Activated T-cell treated with anti-CD3 and anti-CD28 coated beads for 48 hours (primary cell): ENCODE measurements at places on chromosomes 2 and 18.

GRCh38 chr2:235542733-235543127 lies 48.9 kb downstream of the AGAP1 start:
- no peak for DNase-seq

- no peak for DNase-seq
Observed at GRCh38 chr2:109282865-109283264, 153.9 kb downstream of the SH3RF3 start.

DNA sequence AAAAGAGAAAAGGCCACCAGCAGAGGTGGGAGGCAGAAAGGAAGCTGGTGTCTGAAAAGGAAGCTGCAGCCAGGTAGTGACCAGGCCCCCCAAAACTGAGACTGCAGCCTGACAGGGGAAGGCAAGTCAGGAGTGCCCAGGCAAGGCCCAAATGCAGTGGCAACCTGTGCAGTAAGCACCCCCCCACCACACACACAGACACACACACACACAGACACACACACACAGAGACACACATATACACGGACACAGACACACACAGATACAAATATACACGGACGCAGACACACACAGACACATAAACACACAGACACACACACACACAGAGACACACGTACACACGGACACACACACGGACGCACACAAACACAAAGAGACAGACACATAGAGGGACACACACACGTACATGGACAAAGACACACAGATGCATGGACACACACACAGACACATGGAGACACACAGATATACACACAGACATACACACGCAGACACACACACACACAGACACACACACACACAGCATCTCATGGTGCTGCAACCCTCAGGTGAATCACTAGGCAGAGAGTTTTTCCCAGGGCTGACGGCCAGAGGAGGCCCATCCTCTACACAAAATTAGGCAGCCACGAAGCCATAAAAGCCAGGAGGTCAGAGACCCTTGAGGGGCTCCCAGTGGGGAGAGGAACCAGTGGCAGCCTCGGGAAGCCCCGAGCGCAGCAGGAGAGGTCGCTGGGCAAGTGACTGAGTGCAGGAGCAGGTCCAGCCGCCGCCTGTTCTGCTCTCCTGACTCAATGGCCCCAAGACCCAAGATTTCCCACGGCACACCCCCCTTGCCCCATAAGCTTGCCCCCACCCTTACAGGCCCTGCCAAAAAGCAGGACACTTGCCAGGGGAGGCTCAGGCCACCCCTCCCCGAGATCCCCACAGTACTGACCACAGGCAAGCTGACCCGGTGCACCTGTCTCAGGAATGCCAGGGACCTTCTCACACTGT lies 6.3 kb downstream of the SDC1 start:
- DNase-seq, result no peak

GRCh38 chr2:238285653-238286082 lies 2.7 kb downstream of the PER2 start:
- no peak for DNase-seq

- no peak for DNase-seq
Observed at GRCh38 chr2:181190711-181191110, 210.3 kb downstream of the UBE2E3 start.

DNA sequence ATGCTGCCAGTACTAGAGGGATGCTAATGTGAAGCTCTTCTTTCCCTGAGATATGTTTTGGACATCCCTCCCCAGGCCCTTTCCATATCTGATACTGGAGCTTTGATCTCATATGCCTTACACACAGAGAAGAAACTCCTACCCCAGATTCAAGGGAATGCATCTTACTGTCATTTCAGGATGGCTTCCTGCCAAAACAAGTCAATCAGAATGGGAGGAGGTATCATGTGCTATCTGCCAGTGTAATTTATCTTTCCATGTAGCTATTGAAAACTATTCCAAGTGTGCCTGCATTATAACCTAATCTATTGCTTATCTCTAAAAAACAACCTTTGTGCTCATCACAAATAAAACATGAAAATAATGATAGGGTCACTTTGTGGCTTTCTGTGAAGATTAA lies 269.9 kb upstream of the SETBP1 start:
- no peak for DNase-seq

DNA sequence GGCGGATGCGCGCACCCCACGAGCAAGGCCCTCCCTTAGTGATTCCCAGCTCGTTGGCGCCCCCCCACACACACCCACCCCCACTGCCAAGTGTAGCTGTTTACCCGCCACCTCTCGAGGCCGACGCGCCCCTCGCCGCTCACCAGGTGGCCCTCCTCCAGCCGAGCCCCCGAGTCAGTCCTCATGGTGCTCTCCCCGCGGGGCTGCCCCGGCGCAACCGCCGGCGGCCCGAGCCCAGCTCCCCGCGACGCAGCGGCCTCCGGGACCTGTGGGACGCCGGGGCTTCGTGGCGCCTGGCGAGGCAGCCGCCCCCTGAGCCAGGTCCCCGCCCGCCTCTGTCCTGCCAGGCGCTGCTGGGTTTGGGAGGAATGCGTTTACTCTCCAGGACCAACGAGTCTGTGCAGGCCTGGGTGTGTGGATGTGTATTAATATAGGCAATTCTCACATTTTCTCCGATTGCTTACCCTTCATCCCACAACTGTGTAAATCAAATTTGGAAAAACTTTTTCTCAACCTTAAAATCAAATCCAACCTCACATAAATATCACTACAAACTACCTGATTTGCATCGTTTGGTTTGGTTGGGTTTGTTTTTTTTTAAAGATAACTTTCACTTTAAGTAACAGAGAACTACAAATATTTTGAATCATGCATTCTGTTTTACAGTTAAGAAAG lies at the start of gene TMEM237:
TMEM237 (minus strand) TSS at position 288 of the 675 bp plus-strand sequence; CDS start at position 185, 103 bp downstream.
- peak; percentile 30 for DNase-seq

DNA sequence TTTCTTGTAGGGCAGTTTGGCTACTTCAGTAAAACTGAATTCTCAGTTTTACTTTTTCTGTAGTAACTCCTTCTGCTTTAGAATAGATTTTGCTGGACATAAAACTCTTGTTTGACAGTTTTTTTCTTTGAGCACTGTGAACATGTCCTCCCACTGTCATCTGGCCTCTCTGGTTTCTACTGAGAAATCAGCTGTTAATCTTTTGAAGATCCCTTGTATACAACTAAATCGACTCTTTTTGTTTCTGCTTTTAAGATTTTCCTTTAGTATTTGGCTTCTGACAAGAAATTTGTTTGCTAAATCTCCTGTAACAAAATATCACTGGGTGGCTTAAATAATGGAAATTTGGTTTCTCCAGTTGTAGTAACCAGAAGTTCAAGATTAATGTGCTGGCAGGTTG lies 570.9 kb upstream of the RAB6C start:
- no peak for DNase-seq

- no peak for DNase-seq
Observed at GRCh38 chr18:42164556-42164955, 209.5 kb downstream of the PIK3C3 start.

- DNase-seq, result no peak
Observed at GRCh38 chr2:176096243-176096985, 3.2 kb upstream of the HOXD12 start.

- DNase-seq, result no peak
Observed at GRCh38 chr2:164569378-164569777, 51.9 kb downstream of the GRB14 start.

DNA sequence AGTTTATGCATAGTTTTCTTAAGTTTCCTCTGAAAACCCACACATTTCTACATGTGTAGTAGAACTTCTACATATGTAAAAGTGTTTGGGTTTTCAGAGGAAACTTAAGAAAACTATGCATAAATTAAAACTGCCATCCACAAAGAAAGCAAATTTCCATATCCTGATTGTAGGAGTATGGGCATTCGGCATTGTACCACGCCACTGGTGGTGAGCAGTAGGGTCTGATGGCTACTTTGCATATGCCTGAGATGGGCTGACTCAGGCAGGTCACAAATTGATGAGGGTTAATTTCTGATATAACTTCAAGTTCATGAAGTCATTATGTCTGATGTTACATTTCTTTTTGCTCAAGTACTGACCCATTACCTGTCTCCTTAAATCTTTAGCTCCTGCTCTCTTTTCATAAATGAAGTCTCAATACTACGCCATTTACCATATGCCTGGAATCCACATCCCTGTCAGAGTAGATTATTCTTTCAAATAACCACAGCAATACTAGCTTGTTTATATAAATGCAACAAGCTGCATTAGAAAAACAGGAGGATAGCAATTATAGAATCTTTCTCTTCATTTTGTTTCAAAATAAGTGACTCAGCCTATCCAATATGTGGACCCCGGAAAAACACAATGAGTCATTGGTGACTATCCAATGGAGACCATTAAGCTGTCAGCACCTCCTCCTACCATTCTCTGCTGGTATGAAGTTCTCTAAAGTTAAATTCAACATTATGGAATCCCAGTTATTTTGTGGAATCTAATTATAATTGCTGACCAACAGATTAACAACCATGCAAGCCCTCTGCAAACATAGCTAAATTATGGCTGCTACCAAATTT lies 355.2 kb upstream of the UBE2E3 start:
- DNase-seq, result no peak

GRCh38 chr2:217934321-217935131 lies 68.3 kb downstream of the TNS1 start:
- DNase-seq, result no peak

- DNase-seq, result no peak
Observed at GRCh38 chr18:13583576-13584550, 142.5 kb downstream of the FAM210A start.

DNA sequence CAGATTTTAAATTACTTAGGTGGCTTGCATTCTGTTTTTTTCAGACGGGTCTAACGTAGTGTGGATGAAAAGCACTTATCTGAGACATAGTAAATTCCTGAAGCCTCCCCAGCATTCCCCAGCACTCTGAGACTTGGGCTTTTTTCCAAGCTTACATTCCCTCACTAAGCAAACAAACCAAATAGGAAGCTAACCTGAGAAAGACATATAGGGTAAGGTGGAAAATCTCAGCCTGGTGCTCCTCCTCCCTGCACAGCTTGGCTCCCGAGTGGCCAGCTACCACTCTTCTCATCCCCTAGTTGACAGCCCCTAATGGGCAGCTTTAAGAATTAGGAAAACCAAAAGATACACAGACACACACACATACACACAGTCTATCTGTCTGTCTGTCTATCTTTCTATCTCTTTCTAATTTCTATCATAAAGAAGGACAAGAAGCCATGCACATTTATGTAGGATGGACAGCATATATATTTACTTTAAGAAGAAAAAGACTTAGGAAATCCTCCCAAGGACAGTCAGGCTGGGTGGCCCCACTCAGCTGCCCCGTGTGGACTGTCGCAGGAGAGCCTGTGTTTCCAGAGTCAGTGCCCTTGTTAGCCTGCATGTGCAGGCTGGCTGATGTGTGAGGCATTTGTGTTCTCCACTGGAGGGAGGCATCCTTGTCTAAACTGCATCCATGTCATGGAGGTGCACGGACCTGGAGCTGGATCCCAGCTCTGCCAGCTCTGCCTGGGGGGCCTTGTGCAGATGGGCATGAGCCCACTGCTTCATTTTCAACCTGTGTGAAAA lies 8.2 kb downstream of the CNNM3 start:
- DNase-seq, result no peak

- DNase-seq, result no peak
Observed at GRCh38 chr2:66789741-66790140, 354.8 kb downstream of the MEIS1 start.

GRCh38 chr2:171615069-171615468 lies 72.2 kb upstream of the DYNC1I2 start:
- no peak for DNase-seq

DNA sequence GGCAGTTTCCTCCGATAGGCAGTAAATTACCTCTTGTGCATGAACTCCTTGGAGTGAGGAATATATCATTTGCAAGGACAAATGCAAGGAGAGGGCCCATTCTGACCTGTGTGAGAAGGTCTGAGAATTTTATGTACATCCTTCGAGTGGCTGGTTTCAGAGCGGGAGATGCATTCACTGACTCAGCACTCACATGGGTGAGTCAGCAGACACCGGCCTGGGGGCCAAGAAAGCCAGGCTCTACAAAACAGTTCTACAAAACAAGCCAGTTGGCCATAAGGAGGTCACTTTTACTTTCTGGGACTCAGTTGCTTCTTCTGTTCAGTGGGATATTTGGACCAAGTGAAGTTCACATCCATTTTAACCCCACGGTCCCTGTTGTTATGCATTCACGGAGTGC lies 35.3 kb downstream of the CYP26B1 start:
- DNase-seq, result no peak

- no peak for DNase-seq
Observed at GRCh38 chr18:45749918-45750689, 26.1 kb downstream of the SLC14A1 start.

- no peak for DNase-seq
Observed at GRCh38 chr2:49585921-49586320, 431.6 kb upstream of the FSHR start.

GRCh38 chr2:103963146-103963725 lies 890.7 kb upstream of the POU3F3 start:
- DNase-seq, result no peak

DNA sequence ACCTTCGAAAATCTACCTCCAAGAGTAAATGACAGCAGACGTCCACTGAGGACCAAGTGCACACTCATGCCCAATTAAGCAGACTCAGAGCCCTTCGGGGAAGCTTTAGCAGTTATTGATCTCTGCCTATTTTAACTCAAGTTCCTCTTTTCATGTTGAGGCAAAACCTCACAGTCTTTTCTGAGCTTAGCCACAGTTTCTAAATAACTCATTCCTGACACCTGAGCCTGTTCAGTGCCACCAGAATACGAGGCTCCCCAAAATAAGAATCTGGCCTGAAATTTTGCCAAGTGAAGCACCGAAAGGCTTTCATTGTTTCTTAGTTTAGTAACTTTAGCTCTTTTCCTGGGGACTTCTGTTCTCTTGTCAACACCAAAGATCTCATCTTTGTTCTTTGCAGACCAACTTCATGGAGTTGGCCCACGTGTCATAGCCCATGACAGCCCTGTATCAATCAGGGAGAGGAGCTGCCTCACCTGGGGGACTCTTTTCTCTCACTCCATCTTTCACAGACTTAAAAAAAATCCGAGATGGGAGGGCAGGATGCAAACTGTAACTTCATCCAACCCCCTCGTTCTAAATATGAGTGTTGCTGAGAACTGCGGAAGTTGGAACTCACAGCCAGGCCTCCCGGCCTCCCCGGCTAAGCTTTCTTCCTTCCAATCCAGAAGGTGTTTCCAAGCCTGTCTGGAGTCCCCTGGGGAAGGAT lies 22.2 kb downstream of the INPP5D start:
- DNase-seq, result no peak

- DNase-seq, result no peak
Observed at GRCh38 chr2:239654266-239654665, 253.4 kb upstream of the HDAC4 start.

DNA sequence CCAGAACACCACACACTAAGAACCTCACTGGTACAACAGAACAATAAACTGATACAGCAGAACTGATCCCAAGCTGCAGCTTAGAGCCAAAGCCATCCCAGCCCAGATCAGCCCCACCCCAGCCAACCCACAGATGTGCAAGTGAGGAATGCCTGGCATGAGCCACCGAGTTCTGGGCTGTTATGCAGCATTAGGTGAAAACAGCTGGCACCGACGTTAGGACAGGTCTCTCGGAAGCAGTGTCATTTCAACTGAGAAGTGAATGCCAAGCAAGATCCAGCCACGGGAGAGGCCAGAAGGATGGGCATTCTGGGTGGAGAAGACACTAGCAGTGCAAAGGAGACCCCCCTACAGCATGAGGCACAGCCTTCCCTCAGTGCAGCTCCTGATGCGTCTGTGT lies 38.9 kb downstream of the ADCY3 start:
- DNase-seq, result no peak
